ENCODE measurements at places on chromosomes 16 and 17.

- no peak for DNase-seq
These were observed 18.4 kb upstream of the RBBP6 start for GRCh38 chr16:24520983-24521382.

- DNase-seq = no peak
These were observed 15.4 kb upstream of the CLEC18A start for GRCh38 chr16:69935740-69936139.

DNA sequence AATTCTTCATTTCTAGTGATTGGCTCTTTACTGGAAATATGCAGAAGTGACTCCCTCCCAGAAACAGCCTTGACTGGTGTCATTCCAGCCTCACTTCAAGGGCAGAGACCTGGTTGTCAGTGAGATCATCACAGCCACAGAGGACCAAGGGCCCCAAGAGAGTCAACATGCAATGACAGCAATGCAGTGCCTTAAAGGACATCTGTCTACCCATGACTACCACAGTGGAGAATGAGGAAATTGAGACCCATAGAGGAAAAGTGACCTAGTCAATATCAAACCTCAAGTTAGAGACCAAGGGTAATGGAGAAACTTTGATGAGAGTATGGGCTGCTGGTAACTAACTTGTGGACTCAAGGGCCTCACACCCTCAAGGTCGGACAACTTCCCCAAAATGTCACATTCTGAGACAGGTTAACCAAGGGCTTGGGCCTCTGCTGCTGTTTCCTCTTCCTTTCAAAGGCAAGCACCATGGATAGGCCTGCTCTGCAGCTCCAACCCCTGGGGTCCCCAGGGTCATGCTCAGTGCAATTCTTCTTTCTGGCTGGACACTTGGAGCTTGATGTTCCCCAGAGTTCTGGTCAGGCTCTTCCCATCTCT, 11.3 kb downstream of the NOG start:
- no peak for DNase-seq

GRCh38 chr16:26838931-26839330, 227.8 kb upstream of the C16orf82 start:
- no peak for DNase-seq

- DNase-seq = peak; percentile 71
These were observed 14.4 kb upstream of the CBX8 start for GRCh38 chr17:79811011-79811867.

GRCh38 chr17:64497565-64498035, 746 bp upstream of the POLG2 start:
- peak; percentile 38 for DNase-seq

GRCh38 chr17:70329721-70330120, 160.4 kb downstream of the KCNJ2 start:
- DNase-seq = no peak

DNA sequence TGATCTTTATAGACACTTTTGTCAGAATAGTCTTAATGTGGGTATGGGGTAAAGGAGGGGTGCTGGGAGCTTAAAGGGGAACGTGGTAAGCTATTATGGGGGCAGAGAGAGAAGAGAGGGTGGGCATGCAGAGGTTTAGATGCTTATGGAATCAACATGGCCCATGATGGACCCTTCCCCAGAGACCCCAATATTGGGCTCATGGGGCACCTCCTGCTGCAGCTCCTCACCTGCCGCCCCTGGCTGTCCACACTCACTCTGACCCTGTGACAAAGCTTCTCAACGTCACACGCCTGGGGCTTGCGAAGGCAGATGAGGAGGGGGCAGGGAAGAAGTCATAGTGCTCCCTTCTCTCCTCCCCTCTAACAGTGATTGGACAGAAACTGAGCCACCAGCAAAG, 95.3 kb downstream of the SHISA6 start:
- DNase-seq = no peak

DNA sequence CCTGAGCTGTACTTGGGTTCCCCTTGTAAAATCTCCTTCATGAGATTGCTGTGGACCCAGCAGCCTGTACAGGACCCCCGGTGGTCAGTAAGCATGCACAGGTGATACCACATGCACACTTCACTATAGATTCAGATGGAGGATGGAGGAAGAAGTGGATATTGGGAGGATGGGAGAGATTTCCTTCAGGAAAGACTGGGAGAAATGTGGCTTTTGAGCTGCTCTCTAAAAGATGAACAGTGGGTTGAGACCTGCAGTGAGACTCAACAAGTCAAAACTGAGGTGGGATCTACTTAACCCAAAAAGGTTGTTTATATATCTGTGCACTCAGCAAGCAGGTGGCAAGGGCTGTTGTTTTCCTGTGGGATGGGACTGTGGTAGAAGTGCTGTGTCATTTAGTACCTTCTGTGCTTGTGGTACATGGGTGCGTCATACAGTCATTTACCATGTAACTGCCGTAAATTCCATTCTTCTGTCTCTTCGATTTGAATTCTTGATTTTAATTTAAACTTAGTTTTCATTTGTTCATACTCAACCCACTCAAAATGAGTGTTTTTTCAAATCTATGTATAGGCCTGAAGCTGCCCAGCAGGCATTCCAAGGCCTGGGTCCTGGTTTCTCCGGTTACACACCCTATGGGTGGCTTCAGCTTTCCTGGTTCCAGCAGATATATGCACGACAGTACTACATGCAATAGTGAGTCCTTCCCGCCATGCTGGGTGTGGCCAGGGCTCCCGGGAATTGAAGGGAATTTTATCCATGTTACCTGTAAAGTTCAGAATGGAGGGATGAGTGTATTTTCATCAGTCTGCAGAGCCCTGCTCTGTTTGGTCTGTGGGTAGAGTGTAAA, 6.9 kb downstream of the HERPUD1 start:
- DNase-seq = no peak

- no peak for DNase-seq
These were observed 239.2 kb downstream of the PRKCA start for GRCh38 chr17:66541461-66542128.

DNA sequence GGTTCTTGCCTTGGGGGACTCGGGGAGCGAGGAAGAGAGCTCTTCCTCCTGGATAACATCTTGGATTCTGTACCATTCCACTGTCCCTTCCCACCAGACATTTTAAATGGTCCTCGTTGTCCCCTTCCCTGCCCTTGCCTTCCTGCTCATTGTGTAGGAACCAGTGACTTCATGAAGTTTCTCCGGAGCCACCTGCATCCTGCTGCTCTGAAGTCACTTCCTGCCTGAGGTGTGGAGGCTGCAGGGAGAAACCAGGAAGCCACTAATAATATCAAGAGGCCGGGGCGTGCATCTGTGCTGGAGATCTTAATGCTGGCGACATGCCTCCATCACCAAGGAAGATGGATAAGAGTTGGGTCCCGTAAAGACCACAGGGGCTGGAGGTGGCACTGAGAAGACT, 6.2 kb upstream of the SLC16A13 start:
- DNase-seq = no peak

GRCh38 chr16:46949241-46949892, 24.1 kb downstream of the DNAJA2 start:
- DNase-seq = no peak

GRCh38 chr17:33674685-33675084, 381.6 kb upstream of the ASIC2 start:
- DNase-seq = peak; percentile 16

DNA sequence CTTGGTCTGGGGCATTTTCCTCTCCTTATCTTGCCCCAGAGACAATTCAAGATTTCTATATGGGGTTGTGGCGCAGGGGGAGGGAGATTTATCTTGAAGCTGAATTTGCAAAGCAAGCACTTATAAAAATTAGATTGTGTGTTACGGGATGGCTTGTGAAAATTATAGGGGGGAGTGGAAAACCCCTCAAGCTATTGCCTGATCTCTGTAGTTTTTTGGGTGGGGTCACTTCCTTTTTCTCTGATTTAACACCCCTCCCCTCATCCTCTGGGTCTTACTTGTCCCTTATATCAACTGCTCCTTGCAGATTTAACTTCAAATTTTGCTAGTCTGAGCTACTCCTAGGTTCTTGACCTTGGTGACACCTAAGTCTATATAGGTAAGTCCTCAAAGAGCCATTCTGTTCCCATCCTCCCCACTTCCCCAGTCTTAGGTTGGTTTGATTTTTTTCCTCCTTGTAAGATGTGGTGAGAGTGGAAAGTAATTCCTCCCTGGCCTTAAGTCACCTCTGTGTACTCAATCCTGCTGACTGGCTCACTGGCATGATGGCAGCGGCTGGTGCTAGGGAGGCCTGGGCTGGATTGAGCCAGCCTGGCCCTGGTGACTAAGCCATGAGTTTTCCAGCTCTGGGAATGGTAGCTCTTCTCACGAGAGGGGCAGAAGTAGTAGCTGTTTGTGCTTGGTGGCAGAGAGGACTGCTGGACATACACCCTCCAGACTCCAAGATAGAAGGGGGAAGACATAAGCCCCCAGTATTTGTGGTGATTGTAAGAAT, 2.3 kb downstream of the ARL4D start:
- no peak for DNase-seq

DNA sequence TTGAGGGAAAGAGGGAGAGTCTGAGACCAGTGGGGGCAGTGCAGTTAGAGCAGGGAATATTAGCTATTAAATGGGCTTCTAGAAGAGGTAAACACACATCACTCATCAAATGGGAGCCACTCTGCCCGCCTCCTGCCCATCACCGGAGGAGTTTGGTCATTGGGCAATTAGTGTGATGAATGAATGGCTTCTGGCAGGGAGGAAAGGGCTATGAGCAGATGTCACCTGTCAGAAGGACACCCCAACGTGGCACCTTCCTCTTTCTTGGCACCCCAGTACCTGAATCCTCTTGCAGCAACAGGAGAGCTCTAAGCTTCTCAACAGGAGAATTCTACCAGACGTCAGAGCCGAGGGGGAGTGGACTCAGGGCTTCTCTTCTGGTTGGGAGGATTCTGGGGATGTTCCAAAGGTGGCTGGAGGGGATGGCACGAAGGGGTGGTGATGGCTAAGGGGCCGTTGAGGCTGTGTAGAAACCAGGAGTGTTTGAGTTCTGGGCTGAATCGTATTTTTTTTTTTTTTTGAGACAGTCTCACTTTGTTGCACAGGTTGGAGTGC, 11.0 kb downstream of the C1QTNF1 start:
- DNase-seq = no peak

DNA sequence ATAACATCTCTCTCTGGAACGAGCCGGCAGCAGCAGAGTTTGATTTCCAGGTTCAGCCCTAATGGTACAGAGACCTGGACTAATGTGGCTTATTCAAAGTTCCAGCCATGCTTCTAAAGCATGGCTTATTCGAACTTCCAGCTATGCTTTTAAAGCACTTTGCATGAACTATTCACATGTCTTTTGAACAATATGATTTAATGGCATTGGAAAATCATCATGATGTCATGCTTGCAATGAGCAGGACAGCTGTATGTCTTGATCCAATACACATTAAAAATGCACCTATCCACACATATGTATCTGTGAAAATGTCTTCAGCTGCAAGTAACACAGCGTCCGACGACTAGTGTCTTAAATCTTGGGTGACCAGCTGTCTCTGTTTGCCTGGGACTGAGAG, 85.7 kb downstream of the MARF1 start:
- no peak for DNase-seq

DNA sequence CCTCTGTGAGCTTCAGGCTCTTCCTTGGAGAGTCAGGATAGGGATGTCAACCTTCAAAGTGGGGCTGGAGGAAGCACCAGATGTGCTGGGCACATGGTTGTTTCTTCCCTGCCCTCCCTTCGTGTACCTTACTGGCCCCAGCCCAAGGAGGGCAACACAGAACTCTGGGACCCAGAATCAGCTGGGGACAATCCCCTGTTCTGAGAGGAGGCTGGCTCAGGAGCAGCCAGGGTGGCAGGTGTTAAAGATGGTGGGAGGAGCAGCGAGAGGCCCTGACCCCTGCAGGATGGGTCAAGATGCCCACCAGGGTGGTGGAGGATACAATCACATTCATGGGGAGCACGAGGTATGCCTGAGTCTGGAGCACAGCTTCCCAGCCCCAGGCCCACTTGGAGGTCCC, 300.4 kb downstream of the ABCC12 start:
- no peak for DNase-seq

- no peak for DNase-seq
These were observed 52.4 kb downstream of the CA10 start for GRCh38 chr17:52106072-52106471.

- DNase-seq = no peak
These were observed 16.3 kb downstream of the DNAI2 start for GRCh38 chr17:74290340-74290739.

DNA sequence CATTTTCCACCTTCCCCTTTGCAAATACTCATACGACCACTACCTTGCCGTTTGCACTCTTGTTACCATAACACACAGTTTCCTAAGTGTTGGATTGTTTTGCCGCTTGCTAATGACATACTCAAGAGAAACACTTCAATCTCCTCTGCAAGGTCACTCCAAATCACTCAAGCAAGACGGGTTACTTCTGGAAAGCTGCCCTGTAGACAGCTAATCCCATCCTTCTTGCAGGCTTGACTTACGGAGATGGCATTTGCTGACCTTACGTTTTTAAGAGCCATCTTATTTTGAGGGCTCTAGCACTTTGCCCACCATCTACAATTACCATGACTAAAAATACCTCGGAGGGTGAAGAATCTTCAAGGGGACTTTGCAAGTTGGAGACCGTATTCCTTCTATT, 46.2 kb downstream of the MYH3 start:
- DNase-seq = no peak

GRCh38 chr16:4746991-4747574, 12.7 kb downstream of the DNAAF8 start:
- DNase-seq = no peak

All from NCI-H1930 (cell line).